ENCODE measurements at places on chromosomes 2 and 18.

GRCh38 chr18:10660179-10660884, 134.5 kb downstream of the NAPG start:
- no peak for DNase-seq

DNA sequence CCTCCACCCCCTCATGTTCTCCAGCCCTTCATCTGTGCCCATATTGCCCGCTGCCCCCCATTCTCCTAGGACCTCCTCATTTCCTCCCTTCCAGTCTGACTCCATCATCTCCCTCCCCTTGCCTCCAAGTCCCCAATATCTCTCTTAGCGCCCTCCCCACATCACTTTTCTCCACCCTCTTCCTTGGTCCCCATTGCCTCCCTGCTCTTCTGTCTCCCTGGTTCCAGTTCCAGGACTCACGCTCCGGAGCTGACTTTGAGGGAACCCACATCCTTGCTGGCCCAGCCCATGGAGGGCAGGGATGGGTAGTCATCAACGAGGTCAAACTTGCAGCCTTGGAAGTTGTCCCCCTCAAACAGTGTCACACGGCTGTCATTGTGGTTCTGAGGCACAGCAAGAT, 2.6 kb downstream of the CRYBA2 start:
- no peak for DNase-seq

GRCh38 chr2:235098269-235098668, 146.5 kb downstream of the SH3BP4 start:
- DNase-seq: no peak

- no peak for DNase-seq
Observed at GRCh38 chr18:48733643-48734253, 194.9 kb downstream of the CTIF start.

DNA sequence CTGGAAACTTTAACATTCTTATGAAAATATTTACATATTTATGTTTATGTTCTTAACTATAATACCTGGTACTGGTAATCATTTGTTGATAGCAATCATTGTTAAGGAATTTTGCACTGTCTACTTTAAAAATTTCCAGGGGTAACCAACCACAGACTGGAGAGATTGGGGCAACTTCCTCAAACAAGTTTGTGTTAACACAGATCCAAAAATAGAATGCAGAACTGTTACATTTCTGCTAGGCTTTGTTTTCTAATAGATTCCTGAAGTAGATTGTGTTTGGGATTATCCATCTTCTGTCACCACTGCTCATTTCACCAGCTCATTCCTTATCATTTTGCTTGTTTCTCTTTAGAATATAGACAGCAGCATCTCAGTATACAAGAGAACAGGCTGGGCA, 23.7 kb downstream of the RNF125 start:
- DNase-seq: no peak

- DNase-seq: no peak
Observed at GRCh38 chr2:16671760-16672159, 6.1 kb upstream of the CYRIA start.

DNA sequence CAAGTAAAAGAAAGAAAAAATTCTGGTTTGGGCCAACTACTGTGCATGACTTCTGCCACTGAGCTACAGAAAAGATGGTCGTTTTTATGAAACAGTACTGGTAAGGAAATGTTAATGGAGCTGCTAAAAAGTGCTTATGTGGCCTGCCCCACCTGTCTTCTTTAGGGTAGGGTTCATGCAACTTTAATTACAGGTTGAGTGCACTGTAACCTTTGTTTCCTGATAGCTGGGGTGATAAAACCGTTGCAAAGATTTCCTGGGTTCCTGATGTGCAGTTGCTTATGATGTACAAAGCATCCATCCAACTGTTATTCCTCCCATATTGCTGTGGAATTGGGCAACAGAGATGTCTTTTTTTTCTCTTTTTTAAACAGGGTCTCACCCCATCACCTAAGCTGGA, 34.3 kb upstream of the PUM2 start:
- DNase-seq: no peak

DNA sequence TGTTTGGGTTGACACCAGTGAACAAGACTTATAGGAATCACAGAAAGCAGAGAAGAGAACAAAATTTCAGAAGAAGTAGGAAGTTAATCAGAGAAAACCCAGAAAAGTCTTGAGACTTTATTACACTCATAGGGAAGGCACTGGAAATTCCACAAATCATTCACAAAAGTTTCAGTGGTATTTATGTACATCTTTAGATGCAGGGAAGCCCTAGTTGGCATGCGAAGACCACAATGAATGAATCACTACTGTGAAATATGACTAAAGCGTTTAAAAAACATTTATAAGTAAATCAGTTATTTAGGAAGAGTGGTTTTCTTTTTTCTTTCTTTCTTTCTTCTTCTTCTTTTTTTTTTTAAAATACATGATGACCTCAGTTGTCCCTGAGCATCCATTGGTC, 105.1 kb downstream of the NUP35 start:
- DNase-seq: no peak

- no peak for DNase-seq
Observed at GRCh38 chr2:60555783-60556139, 2.3 kb upstream of the BCL11A start.

Measured in hematopoietic multipotent progenitor cell (in vitro differentiated cells).